ENCODE measurements at places on chromosomes 3 and 15.
A peak's percentile ranks its signal among the peaks of the same experiment; 100 is the strongest.

GRCh38 chr3:196688349-196688748 is 23.7 kb downstream of the CEP19 start:
- DNase-seq = peak; percentile 81

DNA sequence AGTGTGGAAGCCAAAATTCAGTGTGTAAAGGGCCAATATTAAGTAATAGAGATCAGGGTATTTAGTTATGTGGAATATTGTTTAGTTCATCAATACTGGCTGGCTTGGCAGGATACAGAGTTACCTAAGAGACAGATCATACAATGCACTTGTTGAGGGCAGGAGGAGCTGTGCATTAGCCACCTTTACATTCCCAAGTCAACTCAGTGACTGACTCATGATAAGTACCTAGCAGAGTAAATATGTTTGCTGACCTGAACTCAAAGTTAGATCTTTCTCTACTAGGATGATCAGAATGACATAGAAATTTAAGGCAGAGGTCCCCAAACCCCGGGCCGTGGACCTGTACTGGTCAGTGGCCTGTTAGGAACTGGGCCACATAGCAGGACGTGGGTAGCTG is 3.5 kb upstream of the ABHD17C start:
- no peak for DNase-seq

- DNase-seq = no peak
Observed at GRCh38 chr3:184596886-184597575, 35.4 kb downstream of the EPHB3 start.

GRCh38 chr3:14236902-14237301 is 58.3 kb downstream of the LSM3 start:
- DNase-seq = no peak

DNA sequence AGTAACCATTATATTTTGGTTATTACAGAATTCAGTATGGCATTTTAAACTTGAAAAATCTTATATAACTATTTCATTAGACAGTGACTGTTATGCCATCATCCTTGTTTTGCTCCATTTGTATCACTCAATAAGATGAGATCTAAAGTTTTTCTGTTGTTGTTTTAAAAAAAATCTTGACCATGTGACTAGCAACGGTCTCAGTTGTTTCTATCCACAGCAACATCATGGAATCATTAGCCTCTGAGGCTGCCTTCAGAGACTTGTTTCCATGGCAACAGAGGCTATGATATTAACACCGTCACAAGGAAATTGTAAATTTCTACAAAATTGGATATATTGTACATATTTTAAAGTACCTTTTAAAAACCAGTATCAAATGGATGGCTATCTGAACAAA is 129.8 kb downstream of the DLG1 start:
- DNase-seq = peak; percentile 60

GRCh38 chr3:45145223-45145622 is 955 bp downstream of the CDCP1 start:
- DNase-seq = no peak

DNA sequence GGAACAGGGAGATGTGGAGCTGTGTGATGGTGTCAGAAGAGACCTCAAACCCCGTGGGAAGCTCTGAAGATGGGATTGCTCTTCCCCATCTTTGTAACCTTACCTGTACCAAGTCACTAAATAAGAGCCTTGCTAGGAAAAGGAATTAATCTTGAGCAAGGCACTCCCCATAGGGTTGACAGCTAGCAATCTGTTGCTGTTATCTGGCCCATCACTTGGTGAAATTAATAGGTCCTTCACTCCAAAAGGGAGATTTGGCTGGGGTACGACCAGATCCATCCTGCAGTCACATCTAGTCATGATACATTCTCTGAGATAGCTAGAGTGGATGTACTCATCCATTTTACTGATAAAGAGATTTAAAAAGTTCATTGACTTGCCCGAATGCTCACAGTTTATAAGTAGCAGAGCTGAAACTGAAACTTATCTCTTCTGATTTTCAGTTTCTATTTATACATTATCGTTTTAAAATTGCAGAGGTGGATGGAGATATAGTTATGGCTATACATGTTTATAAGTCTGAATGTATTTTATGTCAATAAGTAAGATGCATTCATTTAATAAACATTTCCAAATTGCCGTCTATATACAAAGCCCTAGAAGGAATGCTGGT is 299.1 kb upstream of the MCTP2 start:
- no peak for DNase-seq

GRCh38 chr3:16249336-16249735 is 15.4 kb downstream of the DPH3 start:
- peak; percentile 38 for DNase-seq

DNA sequence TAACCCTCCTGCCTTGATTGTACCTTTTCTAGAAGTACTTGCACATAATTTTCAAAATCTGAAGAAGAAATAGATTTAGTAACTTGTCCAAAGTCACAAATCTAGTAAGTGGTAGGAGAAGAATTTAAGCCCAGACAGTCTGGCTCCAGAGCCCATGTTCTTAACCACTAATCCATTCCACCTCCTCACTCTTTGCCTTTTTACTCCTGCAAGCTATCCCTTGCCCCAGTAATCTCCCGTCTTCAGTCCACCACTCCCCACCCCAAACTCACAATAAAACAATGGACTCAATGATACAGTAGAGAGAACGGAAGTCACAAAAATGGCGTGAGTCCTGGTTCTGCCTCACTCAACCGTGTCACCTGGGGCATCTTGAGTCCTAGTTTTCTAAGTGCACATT is 48.7 kb downstream of the SETMAR start:
- no peak for DNase-seq

DNA sequence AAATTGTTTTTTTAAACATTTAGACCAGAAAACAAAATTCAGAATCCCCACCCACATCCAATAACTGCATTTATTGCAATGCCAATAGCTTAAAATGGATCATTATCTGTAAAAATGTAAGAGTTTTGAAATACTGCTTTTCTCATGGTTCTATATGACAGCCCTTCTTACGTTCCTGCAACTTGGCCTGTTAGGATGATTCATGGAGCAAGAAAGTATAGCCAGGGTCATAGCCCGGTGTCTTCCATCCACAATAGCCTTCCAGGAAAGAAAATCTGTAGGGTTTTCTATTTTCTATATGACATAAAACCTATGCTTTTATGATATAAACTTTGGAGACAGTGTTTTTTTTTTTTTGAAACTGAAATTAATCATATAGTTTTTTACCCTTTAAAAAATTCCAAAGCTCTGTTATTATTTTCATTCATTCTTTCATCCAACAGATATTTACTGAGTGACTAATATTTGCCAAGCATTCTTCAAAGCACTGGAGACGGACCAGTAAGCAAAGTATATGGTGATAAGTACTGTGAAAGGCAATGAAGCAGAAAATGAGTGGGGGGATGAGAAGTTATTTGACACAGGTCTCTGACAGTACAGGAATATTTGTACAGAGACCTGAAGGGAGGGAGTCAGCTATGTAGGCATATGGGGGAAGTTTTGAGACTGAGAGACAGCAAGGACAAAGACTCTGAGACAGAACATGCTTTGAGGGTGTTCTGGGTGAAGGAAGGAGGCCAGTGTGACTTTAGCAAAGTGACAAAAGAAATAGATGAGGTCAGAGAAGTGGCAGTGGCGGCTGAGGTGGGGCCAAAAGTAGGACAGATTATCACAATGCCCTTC is 29.0 kb upstream of the SLC2A2 start:
- DNase-seq = peak; percentile 41

DNA sequence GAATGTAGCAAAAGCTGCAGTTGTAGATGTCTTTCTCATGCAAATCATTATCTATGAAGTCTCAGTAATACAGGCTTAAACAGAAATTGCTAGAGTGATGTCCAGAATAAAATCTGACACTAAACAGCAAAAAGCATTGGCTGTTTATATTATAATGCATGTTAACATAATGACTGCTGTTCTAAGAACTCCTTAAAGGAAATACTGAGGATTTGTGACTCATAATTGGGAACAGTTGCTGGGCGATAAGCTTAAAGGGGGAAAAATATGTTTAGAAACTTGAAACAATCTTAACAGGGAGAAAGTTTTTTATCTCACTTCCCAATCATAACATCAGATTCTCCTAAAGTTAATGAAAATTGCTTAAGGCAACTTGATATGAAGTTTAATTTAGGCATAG is 17.5 kb downstream of the TIPARP start:
- DNase-seq = peak; percentile 87

GRCh38 chr3:176167272-176167671 is 1030.0 kb downstream of the TBL1XR1 start:
- no peak for DNase-seq

DNA sequence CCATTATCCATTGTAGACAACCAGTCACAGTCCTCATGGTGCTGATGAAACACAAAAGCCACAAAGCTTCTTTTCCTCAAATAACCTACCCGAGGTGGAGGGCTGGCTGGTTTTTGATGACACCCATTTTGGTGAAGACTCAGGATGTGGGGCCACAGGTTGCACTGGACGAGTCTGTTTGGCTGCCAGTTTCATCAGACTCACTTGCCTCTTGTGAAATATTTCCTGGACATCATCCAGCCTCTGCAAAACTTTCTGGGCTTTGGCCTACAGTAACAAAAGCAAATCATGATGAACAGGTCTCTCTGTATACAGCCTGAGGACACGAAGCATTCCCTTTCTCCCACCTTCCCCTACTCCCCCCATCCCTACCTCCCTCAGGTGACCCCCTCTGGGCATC is 42.2 kb downstream of the B3GNT5 start:
- peak; percentile 95 for DNase-seq

DNA sequence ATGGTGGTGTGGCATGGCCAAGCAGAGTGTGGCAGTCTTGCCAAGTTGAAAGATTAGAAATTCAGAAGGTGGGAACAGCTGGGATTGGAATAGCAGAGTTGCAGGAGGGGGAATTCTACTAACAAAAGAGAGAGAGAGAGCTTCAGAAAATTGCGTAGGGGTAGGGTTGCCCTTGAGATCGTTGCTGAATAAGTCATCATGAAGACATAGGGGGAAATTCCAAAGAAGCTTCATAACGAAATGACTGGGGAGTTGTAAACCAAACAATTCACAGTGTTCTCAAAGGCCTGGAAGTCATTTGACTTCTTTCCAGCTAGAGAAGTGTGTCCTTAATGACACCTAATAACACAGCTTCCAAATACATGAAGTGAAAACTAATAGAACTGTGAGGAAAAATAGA is 26.3 kb upstream of the TIPARP start:
- DNase-seq = peak; percentile 75

DNA sequence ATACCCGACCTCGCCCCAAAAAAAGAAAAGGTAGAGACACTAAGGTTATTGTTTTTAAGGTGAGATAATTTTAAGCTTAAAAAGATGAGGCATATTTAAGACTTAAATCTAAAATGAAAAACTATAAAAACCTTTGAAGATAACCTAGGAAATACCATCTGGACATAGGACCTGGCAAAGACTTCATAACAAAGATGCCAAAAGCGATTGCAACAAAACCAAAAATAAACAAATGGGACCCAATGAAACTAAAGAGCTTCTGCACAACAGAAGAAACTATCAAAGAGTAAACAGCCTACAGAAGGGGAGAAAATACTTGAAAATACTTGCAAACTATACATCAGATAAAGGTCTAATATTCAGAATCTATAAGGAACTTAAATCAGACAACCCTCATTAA is 80.9 kb downstream of the TMCC1 start:
- no peak for DNase-seq

DNA sequence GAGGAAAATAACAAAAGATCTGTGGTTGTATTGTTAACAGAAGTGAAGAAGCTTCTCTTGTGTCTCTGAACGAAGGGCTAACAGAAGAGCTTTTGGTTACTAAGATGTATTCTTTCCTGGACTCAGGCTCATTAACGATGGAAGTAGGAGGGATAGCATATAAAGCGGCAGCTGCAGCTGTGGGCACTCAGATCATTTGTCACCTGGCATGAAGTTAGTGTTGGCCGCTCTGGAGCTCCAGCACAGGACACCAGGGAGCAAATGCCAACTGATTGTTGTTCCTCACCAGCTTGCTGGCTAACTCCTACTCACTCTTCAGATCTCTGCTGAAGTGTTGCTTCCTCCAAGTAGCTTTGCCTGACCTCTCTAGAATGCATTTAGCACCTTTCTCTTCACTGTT is 15.5 kb upstream of the SLITRK3 start:
- no peak for DNase-seq

- DNase-seq = no peak
Observed at GRCh38 chr15:66965201-66965900, 100.1 kb upstream of the SMAD3 start.

GRCh38 chr3:78414261-78414660 is 1353.5 kb downstream of the ROBO1 start:
- DNase-seq = no peak

DNA sequence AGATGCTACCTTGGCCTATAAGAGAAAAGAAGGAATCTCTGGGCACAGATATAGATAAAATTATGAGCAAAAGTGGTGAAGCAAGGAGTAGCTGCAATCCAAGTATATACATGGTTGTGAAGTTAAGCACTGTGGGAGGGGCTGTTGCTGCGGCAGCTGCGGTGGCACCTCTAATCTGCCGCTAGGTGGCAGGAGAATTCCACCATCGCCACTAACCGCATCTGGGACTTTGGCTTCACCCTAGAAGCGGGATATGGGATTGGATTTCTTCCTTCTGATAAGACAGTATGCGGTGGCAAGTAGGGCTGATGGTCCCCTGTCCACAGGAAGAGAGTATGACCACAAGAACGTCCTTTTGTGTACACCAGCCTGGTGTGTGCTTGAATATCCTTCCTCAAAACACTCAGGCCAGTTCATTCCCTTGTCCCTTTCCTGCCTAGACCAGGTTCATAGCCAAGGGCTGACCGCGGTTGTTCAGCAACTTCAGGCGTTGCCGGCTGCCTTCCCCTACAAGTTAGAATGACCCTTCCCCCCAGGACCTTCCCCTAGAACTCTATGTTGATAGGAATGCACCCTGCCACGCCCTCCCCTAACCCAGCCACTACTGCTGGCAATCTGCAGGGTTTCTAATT is 5.1 kb downstream of the MAGEL2 start:
- DNase-seq = peak; percentile 53

GRCh38 chr15:29556380-29556779 is 265.9 kb downstream of the TJP1 start:
- no peak for DNase-seq

DNA sequence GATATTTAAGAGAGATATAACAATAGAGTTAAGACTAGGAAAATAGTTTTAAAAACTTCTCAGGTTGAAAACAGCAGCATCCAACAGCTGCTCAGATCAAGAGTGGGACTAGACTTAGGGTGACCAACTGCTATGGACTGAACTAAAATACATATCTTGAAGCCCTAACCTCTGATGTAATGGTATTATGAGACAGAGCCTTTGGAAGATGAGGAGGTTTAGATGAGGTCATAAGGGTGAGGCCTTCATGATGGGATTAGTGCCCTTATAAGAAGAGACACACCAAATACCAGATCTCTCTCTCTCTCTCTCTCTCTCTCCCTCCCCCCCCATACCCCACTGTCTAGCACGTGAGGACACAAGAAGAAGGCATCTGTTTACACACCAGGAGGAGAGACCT is 37.4 kb upstream of the GALNT15 start:
- no peak for DNase-seq

DNA sequence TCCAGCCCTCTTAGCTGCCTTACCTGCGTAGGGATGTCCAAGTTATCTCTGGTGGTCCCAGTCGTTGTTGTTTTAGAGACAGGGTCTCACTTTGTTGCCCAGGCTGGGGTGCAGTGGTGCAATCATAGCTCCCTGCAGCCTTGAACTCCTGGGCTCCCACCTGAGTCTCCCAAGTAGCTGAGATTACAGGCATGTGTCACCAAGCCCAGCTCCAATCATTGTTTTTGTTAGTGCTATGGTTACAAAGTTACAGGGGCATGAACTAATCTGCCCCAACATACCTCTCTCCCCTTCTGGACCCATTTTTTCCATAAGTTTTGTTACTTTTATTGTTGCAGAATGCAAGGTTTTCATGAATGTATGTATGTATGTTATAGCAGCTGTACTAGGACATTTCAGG is 54.7 kb downstream of the CTDSPL2 start:
- DNase-seq = peak; percentile 9
